ENCODE measurements at places on chromosomes 12 and 14.
A peak's percentile ranks its signal among the peaks of the same experiment; 100 is the strongest.

DNA sequence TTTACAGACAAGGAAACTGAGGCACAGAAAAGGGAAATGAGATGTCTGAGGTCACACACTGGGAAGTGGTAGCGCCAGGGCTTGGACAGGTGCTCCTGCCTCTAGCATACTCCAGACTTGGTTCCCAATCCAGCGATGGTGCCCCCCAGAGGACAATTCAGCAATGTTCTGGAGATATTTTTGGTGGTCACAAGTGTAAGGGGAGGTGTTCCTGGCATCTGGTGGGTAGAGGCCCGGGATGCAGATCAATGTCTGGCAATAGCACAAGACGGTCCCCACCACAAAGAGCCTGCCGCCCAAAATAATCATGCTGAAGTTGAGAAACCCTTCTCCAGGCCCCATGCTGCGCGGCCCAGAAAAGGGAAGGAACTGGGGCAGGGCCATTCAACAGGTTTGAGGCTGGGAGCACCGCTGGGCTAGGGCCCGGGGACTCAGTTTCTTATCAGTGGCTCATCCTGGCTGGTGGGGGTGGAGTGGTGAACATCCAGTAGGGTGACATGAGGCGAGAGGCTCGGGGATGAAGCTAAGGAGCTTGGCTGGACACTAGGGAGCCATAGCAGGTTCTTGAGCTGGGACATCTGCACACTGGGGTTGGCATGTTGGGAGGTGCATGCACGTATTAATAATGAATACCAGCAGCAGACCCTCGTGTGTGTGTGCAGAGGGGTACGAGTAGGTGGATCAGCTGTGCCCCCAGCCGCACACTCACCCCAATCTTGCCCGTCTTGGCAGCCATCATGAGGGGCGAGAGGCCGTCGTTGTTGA is 35.1 kb downstream of the TRPV4 start:
- no peak for DNase-seq

- DNase-seq = no peak
Observed at GRCh38 chr14:85333313-85333712, 196.6 kb upstream of the FLRT2 start.

- DNase-seq = no peak
Observed at GRCh38 chr12:18703911-18704310, 33.9 kb downstream of the PLCZ1 start.

DNA sequence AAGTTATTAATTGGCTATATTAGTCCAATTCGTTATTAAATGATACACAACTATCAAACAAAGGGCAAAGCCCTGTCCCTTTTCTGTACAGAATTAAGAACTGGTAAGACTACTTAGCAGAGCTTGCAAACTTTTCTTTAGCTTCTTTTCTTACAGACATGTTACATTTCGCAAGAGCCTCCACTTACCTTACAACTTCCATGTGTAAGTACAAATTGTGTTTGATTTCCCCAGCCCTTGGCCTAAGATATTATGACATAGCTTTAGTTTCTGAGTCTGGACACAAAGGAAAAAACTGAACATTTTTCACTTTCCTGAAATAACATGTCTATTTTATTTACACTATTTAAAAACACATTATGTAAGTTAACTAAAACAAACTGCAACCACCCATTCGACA is 1.7 kb downstream of the ATF7 start:
- no peak for DNase-seq

DNA sequence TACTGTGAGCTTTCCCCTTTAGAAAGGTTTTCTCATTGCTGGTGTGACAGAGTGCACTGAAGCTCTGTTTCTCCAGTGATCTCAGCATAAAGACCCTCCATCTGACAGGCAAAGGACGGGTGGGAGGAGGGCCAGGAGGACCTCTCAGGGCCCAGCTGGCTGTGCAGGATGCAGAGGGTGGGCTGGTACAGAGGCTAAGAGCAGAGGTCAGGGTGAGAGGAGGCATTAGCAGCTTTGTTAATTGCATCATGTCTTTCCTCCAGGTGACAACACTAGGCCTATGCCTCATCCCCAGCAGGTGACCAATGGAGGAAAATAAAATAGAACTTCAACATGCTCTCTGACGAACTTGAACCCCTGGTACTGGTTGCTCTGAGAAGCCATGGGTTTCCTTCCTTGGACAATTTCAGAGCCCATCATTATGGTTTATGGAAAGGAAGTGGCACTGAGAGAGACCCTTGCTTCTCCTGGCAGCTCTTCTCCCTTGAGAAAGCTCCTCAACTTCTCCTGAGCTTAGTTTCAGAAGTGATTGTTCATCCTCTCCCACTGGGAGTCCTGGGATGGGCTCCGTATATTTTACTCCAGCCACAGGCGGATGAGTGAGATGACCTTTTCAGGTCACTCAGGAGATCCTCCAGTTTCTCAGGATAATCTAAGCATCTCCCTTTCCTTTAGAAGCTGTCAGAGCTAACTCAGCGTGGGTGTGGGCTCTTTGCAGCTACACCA is 45.8 kb upstream of the ATP23 start:
- DNase-seq = no peak

GRCh38 chr12:128852026-128852698 is 1.1 kb upstream of the GLT1D1 start:
- no peak for DNase-seq

- no peak for DNase-seq
Observed at GRCh38 chr12:13368431-13368830, 171.9 kb downstream of the EMP1 start.

DNA sequence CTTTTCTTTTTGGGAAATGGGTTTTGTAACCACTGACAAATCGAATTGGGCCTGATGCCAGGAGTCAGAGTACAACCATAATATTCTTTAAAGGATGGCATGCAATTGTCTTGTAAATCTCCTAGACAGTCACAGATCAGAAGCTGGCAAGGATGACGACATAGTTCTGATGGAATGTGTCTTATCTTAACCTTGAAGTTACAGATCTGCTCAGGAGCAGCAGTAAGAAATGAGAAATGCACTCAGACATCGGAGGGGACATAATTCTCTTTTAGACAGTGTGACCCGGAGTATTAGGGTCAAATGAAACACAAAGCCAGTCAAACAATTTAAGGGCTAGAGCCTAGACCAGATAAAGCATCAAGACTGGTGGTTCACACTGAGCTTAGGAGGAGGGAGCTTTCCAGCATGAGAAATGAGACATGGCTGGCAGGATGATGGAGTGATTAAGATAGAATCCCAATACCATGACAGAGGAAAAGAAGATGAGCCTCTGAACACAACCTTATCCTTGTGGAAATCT is 17.5 kb downstream of the CBX5 start:
- no peak for DNase-seq

DNA sequence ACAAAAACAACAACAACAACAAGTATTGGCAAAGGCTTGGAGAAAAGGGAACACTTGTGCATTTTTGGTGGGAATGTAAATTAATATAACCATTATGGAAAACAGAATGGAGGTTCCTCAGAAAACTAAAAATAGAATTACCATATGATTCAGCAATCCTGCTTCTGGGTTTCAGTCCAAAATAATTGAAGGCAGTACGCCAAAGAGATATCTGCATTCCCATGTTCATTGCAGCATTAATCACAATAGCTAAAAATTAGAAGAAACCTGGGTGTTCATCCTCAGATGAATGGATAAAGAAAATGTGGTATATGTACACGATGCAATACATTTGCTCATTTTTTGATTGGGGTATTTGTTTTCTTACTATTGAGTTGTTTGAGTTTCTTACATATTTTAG is 813.0 kb downstream of the NRXN3 start:
- DNase-seq = no peak

DNA sequence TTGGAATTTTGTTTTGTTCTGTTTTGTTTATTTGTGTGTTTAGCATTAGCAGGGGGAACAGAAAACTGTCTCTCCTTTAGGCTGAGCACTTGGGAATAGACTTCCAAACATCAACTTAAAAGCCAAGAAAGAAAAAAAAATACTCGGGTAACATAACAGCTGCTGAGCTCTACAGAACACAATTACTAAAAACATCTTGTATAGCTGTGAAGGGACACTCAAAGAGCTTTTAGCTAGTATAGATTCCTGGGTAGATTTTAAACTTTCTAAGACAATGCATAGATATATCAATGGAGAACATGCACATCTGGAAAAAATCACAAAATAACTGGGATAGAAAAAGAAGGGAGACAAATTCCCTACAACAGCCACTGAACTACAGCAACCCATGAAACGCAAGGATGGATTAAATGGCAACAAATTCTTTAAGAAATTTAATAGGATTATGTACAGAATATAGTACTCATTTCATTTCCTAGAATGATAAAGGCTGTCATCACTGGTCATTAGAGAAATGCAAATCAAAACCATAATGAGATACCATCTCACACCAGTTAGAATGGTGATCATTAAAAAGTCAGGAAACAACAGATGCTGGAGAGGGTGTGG is 174.3 kb upstream of the KRR1 start:
- DNase-seq = no peak

- peak; percentile 21 for DNase-seq
Observed at GRCh38 chr12:116881325-116881876, at the start of gene HRK. HRK (minus strand) TSS chr12:116881441; CDS start chr12:116881307, 134 bp downstream.

GRCh38 chr14:88554457-88555286 is at the start of gene PTPN21:
PTPN21 (minus strand) TSS chr14:88555007; CDS start chr14:88550417, 4,590 bp downstream.
- peak; percentile 17 for DNase-seq

DNA sequence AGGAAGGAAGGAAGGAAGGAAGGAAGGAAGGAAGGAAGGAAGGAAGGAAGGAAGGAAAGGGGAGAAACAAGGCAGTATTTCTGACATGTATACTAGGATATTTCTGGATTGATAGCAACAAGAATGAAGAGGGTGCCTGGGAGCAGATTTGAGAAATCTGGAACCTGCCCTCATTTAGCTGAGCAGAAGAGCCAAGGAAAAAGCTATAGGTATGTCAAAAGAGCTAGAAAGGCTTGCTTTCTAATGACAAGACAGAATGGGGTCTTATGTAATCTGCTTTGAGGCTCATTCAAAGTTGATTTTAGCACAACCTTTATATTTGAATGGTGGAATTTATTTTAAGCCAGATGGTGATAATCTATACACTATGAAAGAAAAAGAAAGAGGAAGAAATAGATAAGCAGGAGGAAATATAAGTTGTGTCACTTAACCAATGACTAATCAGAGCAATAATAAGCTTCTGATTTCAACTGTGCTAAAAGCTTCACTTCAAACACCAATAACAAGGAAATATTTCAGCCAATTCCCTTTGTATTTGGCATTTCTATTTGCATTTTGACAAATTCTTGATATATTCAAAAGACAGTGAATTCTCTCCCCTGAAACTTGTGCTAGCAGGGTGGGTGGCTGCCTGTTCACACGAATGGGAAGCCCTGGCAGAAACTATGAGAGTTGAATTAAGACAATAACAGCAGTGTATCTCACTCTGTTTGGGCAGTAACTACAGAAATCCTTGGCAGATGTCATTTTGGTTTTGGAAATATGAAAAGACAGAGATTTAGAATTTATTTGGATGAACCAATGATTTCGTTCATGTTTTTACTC is 76.3 kb upstream of the FLRT2 start:
- no peak for DNase-seq

GRCh38 chr14:64541261-64541971 is 875 bp downstream of the HSPA2 start:
- no peak for DNase-seq

- DNase-seq = no peak
Observed at GRCh38 chr14:93957333-93957710, 19.0 kb downstream of the ASB2 start.

GRCh38 chr14:59182641-59183040 is 5.8 kb upstream of the DAAM1 start:
- DNase-seq = no peak

- DNase-seq = peak; percentile 66
Observed at GRCh38 chr12:32312049-32312670, 87.2 kb upstream of the FGD4 start.

GRCh38 chr12:32877601-32878459 is 18.7 kb downstream of the PKP2 start:
- DNase-seq = no peak

DNA sequence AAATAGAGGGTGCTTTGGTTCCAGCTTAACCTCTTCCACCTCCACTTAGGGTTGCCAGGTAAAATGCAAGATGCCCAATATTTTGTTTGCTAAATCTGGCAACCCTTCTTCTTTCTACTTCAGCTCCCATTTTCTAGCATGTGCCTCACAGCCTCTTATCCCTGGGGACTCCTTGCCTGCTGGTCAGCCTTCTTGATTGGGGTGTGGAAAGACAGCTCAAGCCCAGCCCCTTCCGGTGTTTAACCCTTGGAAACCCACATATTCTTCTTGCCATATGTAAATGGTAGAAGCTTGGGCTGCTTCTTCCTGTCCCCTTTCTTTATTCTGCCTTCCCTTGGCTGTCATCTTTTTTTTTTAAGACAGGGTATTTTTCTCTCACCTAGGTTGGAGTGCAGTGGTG is 5.7 kb downstream of the SPIC start:
- no peak for DNase-seq

GRCh38 chr12:48803675-48804074 is 14.6 kb upstream of the CACNB3 start:
- no peak for DNase-seq

GRCh38 chr12:4143896-4144295 is 129.7 kb upstream of the CCND2 start:
- no peak for DNase-seq

- no peak for DNase-seq
Observed at GRCh38 chr12:120252071-120252906, 13.2 kb downstream of the PXN start.

GRCh38 chr12:46445551-46446235 is 73.1 kb upstream of the SLC38A2 start:
- DNase-seq = no peak

- DNase-seq = no peak
Observed at GRCh38 chr14:86777963-86778602, 1214.9 kb downstream of the GALC start.

DNA sequence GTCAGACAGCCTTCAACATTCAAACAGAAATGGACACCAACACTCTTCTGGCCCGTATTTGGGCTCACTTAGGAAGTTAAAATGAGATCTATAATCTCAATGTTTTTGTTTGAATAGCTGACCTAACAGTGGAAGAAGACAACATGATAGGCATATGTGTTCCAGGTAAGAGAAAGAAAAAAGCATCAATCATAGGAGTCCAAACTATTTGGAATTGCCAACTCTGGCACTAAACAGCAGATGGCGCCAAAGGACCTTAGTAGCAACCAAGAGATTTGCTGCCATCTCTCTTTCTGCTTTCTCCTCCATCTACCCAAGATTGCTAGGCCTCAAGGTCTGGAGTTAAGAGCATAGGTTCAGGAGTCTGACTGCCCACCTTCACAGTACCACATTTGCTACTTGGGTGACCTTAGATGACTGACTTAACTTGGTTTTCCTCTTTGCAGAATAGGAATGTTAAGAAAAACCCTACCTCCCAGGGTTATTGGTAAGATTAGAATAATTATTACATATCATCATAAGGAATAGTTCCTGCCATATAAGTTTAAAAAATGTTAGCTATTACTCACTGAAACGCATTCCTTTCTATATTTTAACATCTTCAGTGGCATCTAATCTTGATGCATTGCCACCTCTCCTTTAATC is 30.2 kb downstream of the PEX5 start:
- DNase-seq = peak; percentile 79

All from MM.1S (cell line).